ENCODE measurements at places on chromosomes 12 and 14. TPM values are rescaled to one million over a fixed set of nuclear protein-coding genes. Genes with fewer than 3 reads are reported as not detected.

The TRIM9 gene
- total RNA-seq, result 10.1 TPM

The NYNRIN gene
- total RNA-seq, result 0.40 TPM

The CIROP gene
- not detected for total RNA-seq

The SLC8B1 gene
- 9.9 TPM for total RNA-seq

The MANSC1 gene
- total RNA-seq, result 3.8 TPM

The TRPV4 gene
- total RNA-seq, result 0.08 TPM
